Activated CD4-positive, alpha-beta T cell treated with anti-CD3 and anti-CD28 coated beads, Interleukin-2, amount 10 ng/mL, durations not matched to agents 24 days and 14 days (primary cell): ENCODE measurements at places on chromosomes 3 and 15.

GRCh38 chr3:167032267-167032876 is 347.7 kb downstream of the ZBBX start:
- DNase-seq, result no peak

GRCh38 chr3:101852983-101853840 is 3.9 kb downstream of the NFKBIZ start:
- DNase-seq, result peak; percentile 54

GRCh38 chr3:134485075-134485717 is 589 bp downstream of the ANAPC13 start:
- no peak for DNase-seq

GRCh38 chr3:104521606-104522336 is 844.9 kb upstream of the ALCAM start:
- DNase-seq, result no peak

- DNase-seq, result no peak
Measured at GRCh38 chr15:62887113-62887570, 155.4 kb upstream of the TPM1 start.

DNA sequence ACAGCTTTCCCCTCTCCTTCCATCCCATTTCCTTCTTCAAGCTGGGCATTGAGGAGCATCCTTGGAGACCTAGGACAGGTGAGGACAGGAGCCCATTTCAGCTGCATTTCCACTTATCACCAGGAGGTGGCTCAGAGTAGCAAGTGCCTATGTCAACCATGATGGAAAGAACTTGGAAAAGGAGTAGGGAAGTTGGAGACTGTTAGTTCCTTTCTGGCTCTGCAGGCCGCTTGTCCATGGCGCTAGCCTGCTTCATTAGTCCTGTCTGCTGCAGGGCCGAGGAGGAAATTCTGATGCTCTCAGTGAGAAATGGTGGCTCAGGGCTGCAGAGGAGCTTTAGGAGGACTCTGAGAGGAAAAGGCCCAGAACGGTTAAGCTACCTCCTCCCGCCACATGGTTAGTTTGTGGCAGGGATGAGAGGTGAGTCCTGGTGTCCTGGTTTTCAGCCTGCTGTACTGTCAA is 7.0 kb upstream of the CD276 start:
- peak; percentile 87 for DNase-seq
